CD14-positive monocyte (primary cell): ENCODE measurements at places on chromosomes 7 and 10. TPM values are rescaled to one million over a fixed set of nuclear protein-coding genes. Genes with fewer than 3 reads are reported as not detected.

DNA sequence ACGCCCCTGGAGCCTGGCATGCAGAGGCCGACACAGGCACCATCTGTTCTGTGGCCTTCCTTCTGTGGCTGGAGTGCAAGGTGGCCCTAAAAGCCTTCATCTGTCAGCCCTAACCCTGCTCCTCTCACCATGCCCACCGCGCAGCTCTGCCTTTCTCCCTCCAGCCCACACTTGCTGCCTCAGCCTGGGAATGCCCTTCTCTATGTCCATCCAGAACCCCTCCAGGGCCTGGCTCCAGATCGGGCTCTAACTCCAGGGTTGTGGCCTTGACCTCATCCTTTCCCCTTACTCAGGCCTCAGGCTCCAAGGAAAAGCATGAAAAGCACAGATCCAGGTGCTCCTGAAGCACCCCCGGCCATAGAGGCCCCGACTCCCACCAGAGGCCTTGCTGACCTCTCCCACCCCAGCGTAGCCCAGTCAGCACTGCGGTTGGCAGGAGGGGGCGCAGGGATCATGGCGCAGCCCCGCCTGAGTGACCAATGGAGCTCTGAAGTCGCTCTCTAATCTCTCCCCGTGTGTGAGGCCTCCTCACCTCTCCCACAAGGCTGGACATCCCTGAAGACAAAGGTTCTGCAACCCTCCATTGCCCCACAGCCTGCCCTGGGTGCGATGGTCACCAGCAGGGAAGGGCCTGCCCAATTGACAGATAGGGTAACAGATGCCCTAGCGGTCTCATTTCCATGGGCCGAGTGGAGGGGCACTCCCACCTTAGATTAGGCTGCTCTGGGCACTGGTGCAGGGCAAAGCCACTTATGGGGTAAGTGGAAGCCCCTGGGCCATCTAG lies 9.2 kb downstream of the ZCCHC24 start:
- no peak for DNase-seq

GRCh38 chr7:129530795-129531391 lies 28.6 kb downstream of the SMKR1 start:
- DNase-seq, result peak; percentile 78

CYP2C19 gene
- not detected for polyA plus RNA-seq

- peak; percentile 14 for DNase-seq
Observed at GRCh38 chr7:77276120-77276519, 76.5 kb upstream of the FGL2 start.

DNA sequence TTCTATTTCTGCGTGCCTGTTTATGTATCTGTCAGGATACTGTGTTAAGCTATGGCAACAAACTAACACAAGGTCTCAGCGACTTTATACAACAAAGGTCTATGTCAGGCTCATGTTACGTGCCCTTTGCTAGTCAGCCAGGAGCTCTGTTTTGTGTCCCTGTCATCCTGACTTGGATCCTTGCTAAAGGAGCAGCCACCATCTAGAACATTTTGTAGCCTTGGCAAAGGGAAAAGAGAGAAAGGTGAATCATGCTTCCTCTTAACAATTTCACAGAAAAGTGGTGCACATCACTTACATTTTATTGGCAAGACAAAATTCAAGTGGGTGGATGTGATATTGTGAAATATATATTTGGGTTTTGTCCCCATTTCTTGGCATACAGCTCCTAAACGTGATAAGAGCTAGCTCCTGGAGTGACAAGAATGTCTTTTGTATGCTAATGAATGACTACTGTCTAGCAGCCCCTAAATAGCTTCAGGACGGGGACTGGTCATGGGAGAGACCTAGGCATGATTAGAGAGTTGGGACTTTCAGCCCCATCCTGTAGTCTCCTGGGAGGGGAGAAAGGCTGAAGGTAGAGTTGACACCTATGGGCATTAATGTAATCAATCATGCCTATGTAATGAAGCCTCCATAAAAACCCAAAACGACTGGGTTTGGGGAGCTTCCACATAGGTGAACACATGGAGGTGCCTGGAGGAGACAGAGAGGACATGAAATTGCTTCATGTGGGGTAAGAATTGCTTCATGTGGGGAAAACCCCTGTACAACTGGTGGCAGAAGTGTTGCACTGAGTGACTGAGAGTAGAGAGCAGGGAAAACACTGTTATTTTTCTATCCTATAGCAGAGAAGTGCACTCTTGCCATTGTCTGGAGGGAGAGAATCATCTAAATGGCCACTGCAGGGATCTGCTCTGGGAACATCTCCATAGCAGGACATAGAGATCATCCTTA lies 33.0 kb downstream of the MRPL32 start:
- DNase-seq, result peak; percentile 4

DNA sequence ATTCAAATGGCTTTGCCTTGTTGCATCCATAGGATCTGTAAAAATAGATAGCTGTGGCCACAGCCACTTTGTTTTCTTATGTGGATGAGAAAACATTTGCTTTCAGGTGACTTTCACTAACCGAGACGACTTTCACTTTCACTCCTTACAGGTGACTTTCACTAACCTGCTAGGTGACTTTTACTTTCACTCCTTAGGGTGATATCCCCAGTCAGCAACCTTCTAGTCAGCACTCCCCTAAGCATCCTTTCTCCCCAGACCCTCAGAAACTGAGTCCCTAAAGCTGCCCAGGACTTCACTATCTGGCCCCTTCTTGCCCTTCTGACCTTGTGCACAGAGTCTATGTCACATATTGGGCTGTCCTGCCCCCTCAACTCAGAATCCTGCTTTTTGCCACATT lies 177.5 kb downstream of the RELN start:
- no peak for DNase-seq

CPVL gene
- polyA plus RNA-seq, result 1,111 TPM

GRCh38 chr10:23069019-23069815 lies 26.2 kb upstream of the MSRB2 start:
- no peak for DNase-seq

DNA sequence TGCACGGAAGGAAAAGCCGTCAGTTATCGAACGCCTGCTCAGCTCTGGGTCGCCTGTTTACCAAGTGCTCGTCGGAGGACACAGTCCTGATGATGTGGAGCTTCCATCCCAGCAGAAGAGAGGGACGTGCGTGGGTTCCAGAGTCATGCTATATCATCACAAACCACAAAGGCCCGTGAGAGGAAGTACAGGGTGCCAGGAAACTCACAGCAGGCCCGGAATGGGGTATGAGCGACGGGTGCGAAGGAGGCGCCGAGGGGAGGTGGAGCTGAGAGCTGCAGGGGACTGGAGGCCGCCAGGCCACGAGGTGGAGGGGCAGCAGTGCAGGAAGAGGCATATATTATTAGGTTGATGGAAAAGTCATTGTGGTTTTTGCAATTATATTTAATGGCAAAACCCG lies 102.5 kb downstream of the ACTR3B start:
- DNase-seq, result no peak

SPDYE1 gene
- not detected for polyA plus RNA-seq

GRCh38 chr10:109679478-109679877 lies 243.8 kb downstream of the XPNPEP1 start:
- no peak for DNase-seq

DNA sequence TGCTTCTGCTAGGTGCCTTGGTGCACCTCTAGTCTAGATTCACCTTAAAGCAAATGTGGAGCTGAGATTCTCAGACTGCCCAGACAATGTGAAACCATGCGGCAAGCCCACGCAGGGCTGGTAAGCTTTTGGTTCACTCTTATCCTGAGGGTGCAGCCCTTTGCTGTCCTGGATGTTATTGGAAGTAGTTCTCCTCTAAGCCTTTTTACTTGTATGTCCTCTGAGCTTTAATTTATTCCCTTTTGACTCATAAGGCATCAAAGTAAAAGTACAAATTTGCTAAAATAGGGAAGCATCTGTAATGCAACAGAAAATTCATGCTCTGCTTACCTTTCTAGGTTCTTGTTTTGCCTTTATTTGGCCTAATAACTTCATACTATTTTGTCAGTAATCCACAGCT lies 186.8 kb downstream of the MACC1 start:
- DNase-seq, result no peak

DNA sequence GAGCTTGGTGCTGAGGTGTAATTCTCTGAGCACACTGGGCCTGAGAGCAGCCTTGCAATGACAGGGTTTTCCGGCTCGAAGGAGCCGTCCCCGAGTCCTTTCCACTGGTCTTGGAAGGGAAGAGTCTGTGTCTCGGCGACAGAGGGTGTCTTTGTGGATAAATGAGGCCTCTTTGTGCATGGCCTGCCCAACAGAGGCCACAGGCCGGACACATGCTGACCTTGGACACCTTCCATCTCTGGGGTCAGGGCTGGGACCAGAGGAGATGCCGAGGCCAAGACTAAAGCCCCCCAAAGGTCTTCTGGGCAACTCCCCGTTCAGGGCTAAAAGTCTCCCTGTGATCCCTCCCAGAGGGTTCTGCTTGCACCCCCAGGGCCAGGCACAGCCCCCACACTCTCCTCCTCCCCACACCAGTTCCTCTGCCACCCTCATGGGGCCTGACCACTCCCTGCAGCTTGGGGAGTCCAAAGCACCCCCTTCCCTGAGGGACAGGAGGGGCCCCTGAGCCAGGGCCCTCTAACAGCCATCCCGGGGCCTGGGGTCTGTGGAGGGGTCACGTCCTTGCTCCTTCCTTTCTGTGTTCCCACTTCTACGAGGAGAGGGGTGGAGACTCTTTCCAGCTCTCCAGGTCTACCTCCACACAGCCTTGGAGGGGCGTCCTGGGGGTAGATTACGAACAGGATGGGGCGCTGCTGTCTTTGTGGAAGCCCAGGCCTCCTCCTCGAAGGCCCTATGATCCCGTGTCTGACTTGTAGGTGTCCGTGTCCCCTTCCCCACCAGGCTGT lies 130.6 kb upstream of the FAM20C start:
- DNase-seq, result no peak

GRCh38 chr10:24408365-24408764 lies 199.4 kb downstream of the KIAA1217 start:
- no peak for DNase-seq

- peak; percentile 47 for DNase-seq
Observed at GRCh38 chr7:137996386-137996851, 5.5 kb downstream of the CREB3L2 start.

DNA sequence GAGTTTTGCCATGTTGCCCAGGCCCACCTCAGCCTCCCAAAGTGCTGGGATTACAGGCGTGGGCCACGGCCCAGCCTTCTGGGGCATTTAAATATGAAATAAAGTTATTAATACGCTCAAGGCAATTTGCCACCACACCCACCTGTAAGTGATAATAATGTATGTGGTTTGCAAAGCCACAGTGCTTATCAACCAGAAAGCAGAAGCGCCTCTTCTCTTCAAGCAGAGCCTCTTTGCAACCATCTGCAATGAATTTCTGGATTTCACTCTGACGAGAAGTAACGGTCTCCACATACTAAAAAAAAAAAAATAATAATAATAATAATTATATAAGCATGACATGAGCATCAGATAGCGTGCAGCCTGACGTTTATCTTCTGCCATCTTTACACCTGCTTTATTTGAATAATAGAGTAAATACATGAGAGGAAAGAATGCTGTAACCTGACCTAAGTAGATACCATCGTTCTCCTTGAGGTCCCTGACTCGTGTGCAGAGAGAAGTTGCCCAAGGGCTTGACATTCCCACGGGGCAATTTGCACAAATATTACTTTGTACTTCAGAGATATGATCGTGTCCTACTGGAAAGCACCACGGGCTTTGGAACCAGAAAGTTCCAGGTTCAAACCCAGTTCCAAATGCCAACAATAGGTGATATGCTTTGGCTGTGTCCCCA lies 34.0 kb downstream of the BRI3 start:
- no peak for DNase-seq

CLDN4 gene
- 0.01 and 0.05 TPM in 2 replicates for polyA plus RNA-seq

DNA sequence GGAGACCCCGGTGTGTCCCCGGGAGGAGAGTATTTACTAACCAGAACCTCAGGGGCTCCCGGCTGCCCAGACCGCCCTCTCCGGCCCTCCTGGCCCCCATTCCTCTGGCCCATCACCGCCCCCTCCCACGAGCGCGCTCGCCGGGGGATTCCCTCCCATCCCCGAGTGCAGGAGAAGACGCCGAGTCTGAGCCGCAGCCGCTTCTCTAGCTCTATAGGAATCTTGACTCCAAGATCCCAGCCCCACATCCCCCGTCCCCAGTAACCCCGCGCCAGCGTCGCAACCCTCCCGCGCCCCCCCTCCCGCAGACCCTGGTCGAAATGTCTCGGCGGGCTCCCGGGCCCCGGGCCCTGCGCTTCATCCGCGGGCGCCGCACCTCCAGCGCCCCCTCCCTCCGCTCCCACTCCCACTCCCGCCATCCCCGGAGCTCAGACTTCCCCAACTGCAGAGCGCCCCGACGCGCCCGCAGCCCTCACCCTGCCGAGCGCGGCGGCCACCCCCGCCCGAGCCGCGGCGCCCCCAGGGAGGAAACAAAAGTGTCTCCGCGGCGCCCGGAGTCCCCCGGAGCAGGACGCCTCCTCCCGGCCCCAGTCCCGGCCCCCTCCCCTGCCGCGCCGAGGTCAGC lies 541 bp downstream of the ELMO1 start:
- DNase-seq, result peak; percentile 15

ASAH2 gene
- polyA plus RNA-seq, result not detected

CALD1 gene
- 0.18 TPM for polyA plus RNA-seq

- peak; percentile 5 for DNase-seq
Observed at GRCh38 chr10:62258926-62259325, 9.7 kb downstream of the RTKN2 start.

CYP3A4 gene
- polyA plus RNA-seq, result not detected

DNA sequence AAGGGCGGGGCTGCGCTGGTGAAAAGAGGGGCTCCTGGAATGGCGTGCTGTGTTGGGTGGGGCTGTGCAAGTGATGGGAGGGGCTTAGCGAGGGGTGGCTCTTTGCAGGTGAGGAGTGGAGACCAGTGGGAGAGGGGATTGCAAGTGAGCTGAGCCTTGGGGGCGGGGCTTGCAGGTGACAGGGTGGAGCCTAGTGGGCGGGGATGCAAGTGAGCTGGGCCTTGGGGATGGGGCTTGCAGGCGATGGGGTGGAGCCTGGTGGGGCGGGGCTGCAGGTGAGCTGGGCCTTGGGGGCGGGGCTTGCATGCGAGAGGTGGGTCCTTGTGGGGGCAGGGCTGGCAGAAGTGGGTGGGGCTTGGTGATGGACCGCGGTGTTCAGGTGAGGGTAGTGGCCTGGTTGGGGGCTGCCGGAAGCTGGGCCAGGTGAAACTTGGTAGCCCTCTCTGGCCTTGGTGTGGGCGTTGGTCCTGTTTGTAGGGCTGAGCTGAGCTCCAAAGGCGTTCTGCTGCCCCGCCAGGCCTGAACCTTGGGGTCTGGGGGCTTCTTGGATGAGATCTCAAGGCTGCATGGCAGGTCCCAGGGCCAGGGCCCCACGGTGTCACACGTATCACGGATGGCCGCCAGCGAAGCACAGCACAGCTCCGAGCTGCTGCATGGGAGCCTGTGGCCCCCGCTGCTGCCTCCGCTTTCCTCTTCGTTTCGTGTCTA lies 743 bp upstream of the PITRM1 start:
- no peak for DNase-seq

GRCh38 chr10:60536529-60537114 lies 146.9 kb upstream of the ANK3 start:
- peak; percentile 23 for DNase-seq

PLPP4 gene
- not detected in 2 replicates for polyA plus RNA-seq

ENO4 gene
- polyA plus RNA-seq, result not detected

DNA sequence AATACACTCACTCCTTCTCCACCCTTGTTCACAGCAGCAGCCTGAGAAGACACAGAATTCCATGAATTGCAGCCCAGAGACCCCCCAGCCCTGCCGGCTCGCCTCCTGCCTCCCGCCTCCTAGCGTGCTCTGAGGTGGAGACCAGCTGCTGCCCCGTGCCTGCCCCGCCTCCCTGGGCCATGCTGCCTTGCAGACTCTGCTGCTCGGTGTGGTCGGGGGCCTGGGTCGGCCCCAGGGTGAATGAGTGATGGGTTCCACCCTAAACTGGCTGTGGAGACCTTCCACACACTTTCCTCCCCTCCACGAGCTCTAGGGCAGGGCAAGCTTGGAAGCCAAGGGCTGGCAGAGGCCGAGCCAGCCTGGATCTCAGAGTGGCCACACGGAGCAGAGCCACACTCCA lies 479.3 kb downstream of the DNAJB6 start:
- no peak for DNase-seq

GARIN1A gene
- 0.41 and 1.8 TPM in 2 replicates for polyA plus RNA-seq
